NCI-H2029 treated with DMSO at 0.1 percent for 48 hours (cell line): ENCODE measurements at places on chromosomes 4 and X.

DNA sequence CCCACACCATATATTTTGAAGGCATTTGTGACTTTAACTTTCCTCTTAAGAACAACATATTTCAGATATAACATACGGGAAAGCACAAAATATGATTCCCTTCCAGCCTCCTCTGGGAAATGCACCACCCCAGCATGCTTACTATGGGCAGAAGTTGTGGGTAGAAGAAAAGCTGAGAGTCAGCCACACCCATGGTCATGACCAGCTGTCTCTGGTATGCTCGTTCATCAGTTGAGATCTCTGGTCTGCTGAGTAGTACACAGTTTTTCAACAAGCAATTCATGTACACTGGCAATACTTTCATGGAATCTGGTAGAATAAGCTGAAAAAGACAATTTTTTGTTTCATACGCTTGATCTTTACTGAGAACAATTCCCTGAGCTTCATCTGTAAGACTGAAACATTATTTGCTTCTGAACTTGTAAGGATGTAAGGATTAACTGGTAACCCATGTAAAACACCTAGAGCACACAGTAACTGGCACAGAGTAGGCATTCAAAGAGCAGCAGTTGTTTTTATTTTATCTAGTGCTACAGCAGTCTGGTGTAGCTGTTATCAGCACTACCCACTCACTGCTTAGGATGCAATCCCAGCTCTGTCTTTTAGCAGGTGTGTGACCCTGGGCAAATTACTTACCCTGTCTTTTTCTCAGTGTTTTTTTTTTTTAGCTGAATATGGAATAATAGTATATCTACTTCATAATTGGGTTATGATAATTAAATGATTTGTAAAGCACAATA lies 47.6 kb downstream of the METTL14 start:
- DNase-seq, result no peak

DNA sequence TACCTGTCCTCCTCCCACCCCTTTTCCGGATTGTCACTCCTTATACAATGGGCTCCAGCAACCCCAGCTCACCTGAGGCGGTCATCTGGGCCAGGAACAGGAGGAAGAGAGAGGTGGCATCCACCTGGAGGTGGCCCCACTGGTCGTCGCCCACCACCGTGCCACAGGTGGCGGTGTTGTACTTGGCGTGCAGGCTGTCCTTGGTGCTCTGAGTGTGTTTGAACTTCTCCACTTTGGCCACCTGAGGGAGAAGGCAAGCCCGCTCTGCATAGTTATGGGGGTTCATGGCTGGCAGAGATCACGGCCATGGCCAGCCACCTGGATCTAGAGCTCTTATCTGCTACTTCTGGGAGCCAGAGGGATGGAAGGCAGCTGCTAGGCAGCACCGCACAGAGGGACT lies 32.9 kb downstream of the PHKA2 start:
- no peak for DNase-seq

DNA sequence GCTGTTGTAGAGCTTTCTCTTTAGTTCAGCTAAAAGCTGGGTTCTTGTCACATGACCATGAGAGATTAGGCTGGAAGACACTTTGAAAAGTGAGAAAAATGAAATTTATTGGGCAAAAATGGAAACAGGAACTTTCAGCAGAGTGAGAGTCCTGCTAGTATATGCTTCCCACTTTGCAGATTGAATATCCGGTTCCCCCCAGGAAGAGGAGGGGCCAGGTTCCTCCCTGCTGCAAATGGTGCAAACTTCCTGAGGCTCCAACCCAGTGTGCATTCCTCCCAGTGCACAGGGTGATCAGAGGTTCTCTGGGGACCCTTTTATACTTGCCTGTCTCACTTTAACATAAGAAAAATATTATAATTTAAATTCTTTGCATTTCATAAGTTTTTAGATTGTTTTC lies 119.9 kb upstream of the SPIN4 start:
- DNase-seq, result no peak

- DNase-seq, result no peak
These were observed 725.4 kb upstream of the INTU start for GRCh38 chr4:126907389-126907788.

DNA sequence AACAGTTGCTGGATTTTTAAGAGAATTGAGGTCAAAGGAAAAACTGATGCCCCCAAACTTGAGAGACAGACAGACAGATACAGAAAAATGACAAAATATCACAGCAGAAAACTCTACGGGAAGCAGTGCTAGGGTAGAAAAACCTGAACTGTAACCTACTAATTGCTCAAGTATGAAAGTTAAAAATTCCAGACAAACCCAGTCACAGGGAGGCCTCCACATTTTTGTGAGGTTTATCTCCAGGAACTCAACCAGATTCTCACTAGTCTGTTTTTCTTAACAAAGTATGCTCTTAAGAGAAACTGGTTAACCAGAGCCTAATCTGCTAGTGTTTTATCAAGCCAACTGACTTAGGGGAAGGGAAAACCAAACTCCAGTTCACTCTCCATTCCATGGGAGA lies 19.9 kb upstream of the PPP3CA start:
- no peak for DNase-seq

DNA sequence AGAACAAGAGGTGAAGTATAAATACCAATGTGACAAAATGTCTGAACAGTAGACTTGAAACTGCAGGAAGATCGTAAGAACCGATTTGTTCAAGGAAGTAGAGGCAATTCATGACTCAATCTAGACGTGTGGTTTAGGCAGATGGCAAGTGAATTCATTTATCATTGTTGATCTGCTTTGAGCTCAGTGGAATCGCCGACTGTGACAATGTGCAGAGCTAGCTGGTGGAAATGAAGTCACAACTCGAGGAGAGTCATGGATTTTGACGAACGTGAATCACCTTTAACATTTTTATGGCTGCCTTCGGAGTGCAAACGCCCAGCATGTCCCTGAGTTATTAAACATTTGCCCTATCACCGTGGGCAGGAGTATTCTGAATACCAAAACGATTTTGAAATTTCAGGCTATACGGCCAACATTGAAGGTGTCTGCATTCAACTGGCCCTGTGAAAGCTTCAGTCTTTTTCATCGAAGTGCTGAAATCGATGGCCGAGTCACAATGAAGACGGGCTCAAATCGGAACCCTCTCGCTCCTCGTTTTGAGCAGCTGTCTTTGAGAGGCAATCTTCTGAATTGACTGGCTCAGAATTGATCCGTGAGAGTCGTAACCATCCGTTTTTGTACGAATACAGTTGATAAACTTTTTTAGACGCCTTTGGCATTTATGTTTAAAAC lies 689 bp upstream of the OGT start:
- no peak for DNase-seq

GRCh38 chrX:22134681-22135080 lies 102.6 kb downstream of the PHEX start:
- no peak for DNase-seq

DNA sequence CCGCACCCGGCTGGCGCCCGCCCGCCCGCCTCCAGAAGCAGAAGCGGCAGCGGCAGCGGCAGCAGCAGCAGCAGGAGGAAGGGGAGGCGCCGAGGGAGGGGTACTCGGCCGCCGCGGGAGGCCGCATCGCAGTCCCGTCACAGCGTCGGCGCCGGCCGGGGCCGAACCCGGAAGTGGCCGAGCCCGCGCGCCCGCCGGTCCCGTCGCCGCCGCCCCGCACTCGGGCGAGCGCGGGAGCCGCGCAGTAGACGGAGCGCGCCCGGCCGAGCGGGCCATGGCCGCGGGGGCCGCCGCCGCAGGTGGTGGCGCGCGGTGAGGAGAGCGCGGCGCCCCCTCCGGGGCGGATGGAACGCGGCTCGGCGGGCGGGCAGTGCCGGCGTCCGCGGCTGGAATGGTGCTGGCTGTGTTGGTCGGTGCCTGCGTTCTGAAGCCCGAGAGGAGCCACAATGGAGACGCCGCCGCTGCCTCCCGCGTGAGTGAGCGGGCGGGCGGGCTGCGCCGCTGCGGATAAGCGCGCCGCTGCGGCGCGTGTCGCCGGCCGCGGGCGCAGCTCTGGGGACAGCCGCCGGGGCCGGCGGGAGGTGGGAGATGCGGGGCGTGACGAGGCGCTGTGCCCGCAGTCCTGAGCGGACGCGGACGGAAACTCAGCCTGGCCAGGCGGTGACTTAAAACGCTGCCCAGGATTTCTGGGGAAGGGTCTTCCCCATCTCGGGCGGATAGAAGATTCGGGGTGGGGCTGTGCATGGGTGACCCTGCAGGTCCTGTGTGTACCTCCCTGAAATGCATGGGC lies at the start of gene KLHL2:
Gene KLHL2, plus strand, starts transcription at position 131 of the 790 bp plus-strand sequence. Its CDS starts 316 bp downstream, at position 447.
- DNase-seq, result peak; percentile 8

GRCh38 chrX:46707274-46707965 lies 51.5 kb downstream of the SLC9A7 start:
- DNase-seq, result peak; percentile 46

DNA sequence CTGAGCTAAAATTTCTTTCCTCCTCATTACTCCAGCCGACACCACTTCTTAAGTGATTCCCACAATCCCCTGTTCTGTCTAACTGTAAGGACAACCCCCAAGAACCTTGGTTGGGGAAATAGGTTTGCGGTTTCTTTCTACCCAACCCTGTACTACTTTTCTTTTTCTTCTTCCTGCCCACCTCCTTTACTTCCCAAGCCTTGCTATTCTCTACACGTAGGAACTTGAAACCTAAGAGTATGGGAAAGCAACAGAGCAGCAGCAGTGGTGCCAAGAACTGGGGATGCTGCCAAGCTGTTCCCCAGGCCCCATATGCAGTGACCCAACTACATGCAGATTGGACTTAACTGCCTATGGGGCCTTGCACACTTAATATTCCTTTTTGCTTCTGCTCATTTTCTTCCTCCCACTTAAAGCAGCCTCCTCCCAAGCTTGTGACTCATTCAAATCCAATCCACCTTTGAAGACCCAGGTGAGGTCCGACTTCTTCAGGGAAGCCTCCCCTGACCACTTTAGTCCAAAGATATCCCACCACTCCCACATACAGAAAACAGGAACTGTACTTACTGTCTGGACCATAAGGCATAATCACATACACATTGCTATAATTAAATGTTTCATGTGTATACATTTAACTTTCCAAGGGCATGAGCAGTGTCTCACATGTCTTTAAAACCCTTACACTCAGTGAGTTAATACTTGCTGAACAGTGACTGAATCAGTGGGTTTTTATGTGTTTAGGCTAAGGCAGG lies 1.7 kb downstream of the FAM120C start:
- DNase-seq, result no peak

DNA sequence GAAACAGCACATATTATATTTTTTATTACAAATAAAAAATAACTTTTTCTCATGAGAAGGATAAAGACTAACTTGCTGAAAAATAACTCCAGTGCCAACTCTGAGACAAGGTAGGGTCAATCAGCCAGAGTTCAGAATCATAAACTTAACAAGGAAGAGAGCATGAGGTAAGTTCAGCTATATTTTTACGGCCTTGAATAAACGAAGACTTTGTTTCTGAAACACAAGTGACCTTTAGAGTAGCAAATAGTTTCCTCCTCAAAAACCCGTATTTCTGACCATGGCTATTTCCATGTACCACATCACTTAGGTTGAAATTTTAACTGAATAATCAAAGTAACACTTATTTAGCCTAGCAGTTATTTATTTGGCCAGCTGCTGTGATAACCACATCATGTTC lies 45.5 kb downstream of the PRDM5 start:
- DNase-seq, result no peak

DNA sequence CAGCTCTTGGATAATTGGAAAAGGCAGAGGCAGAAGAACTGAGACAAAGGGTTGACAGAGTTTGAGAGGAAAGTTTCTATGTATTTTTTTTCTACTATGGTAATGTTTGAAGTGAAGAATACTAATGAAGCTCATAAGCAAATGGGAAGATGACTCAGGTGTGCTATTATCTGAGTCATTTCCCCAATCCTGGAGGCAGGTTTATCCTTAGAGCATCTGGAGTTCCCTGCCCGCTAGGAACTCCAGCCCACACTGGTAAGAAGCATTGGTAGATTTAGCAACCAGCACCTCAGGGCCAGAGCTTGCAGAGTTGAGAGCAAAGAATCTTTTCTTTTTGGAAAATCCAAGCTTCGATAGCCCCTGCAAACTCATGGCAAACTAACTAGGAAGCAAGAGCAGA lies 55.2 kb downstream of the DOCK11 start:
- DNase-seq, result no peak

- no peak for DNase-seq
These were observed 87.3 kb upstream of the TEX13A start for GRCh38 chrX:105307762-105308161.

GRCh38 chr4:141391771-141392170 lies 171.1 kb downstream of the ZNF330 start:
- peak; percentile 81 for DNase-seq

DNA sequence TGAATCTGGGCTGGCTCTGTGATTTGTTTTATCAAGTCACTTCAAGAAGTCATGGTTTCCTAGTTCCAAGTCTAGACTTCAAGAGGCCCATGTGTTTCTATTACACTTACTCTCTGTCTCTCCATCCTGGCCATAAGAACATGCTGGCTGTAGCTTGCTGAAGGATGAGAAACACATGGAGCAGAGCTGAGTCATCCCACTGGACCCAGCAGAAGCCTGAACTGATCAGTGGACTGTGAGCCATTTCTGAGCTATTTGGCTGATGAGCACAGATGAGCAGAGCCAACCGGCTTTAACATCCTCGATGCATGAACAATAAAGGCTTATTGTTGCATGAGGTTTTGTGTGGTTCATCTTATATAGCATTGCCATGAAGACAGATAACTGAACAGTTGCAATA lies 290.6 kb upstream of the BOD1L1 start:
- DNase-seq, result no peak

DNA sequence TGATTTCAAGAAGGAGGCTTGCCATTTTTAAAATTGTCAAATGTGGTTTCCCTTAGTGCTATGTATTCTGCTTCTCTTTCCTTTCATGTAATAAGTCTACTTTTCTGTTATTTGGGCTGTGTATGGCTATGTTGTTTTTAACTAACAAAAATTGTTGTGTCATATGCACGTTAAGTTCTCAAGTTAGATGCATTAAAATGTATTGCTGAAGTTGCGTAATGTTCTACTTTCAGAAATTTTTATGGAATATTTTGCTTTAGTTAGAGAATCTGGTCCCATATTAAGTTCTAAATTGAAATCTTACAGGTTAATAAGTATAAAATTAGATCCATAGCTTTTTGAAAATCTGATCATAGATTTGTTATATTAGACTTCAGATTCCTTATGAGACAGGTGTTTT lies 133.2 kb downstream of the TLL1 start:
- DNase-seq, result no peak

DNA sequence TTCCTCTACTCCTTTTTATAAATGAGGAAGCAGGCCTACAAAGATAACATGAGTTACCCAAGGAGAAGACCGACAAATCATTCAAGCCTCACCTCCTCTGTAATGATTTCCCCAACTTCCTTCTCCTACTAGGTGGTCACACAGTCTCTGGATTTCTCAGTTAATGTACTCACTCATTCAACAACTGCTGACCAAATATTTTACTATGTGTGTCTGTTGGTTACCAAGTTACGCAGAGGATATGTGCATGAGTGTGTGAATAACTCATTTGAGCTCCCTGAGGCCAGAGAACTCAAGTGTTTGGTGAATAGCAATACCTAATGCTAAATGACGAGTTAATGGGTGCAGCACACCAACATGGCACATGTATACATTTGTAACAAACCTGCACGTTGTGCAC lies 10.4 kb downstream of the CASK start:
- no peak for DNase-seq

- no peak for DNase-seq
These were observed 45.5 kb downstream of the MID2 start for GRCh38 chrX:107871136-107871535.

- no peak for DNase-seq
These were observed 3.2 kb upstream of the ASMTL start for GRCh38 chrX:1455948-1456280.
